ENCODE measurements at places on chromosomes 4 and X.

- no peak for DNase-seq
Observed at GRCh38 chr4:103591841-103592240, 127.9 kb downstream of the TACR3 start.

DNA sequence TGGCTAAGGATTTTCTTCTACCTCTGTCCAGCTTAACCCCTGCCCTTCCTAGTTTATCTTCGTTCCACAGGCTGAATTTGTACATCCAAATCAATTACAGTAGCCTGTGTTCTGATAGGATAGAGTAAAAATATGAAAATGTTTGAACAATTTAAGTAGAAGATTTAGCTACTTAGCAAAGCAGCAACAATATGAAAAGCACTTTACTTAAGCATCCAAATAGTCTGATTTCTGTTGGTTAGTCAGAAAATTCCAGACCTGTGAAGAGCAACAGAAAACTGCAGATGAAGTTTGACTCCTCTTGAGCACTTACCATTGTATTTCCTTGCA lies 2.0 kb downstream of the ARSJ start:
- no peak for DNase-seq

DNA sequence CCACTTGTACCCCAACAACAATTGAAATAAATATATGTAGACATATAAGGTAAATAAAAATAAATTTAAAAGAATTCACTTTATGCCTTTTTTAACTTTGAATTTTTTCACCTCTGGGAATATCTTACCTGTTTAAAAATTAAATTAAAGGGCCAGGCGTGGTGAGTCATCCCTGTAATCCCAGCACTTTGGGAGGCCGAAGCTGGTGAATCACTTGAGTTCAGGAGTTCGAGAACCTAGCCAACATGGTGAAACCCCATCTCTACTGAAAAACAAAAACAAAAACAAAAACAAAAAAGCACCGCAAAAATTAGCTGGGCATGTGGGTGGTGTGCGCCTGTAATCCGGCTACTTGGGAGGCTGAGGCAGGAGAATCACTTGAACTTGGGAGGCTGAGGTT lies 164.8 kb downstream of the AASDH start:
- no peak for DNase-seq

DNA sequence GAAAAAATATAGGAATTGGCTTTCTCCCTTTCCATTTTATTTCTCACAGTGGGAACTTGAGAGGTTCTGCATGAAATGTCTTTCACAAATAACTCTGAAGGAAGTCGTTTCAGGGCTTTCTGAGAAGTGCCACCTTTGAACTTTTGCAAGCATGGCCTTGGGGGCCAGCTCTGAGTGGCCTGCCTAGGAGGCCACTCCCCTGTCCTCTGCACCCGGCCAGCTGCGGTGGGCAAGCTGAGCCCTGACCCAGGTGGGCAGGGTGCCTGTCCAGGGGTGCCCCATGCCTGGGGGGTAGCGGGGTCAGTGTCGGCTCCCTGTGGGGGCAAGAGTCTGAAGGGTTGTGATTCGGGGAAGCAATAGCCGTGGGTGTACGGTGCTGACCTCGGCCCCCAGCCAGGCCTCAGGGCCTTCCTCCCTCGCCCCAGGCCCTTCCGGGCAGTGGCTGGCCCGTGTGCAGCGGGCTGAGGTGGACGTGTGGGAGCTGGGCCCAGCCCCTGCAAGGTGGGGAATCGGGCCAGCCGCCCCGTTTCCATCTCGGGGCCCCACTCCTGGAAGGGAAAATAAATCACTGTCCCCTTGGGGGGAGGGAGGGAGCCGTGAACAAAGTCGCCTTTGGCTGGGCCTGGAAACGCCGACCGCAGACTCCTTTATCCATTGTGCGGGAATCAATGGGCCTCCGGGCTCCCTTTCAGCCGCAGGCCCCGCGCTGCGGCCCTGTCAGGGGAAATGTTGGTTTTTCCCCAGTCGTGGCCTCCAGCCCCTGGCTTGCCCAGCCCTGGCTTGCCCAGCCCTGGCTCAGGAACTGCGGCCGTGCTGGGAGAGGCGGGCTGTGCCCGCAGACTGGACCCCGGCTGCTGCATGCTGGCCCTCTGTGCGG lies 3.1 kb downstream of the FGFRL1 start:
- peak; percentile 89 for DNase-seq

GRCh38 chr4:137213372-137214173 lies 318.7 kb downstream of the PCDH18 start:
- DNase-seq: no peak
